ENCODE measurements at places on chromosomes 7 and 10.

GRCh38 chr7:21999896-22000295 lies 54.2 kb upstream of the CDCA7L start:
- no peak for DNase-seq

DNA sequence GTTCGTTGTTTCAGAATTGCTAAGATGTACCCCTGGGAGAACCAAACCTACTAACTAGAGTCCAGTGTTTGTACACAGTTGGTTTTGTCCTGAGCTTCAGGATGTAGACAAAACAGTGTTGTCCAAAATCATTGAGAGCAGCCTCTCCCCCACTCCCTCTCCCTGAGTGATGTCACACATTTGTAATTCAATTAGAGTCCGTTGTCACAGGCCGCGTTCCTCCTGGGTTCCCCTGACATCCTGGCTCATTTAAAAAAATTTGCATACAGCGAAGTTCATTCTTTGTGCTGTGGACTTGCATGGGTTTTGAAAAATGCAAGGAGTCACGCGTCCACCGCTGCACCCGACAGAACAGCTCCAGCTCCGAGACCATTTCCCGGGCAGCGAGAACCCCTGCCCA lies 10.3 kb downstream of the GRIFIN start:
- no peak for DNase-seq

GRCh38 chr10:76868098-76868977 lies 769.3 kb downstream of the KCNMA1 start:
- DNase-seq, result no peak

- DNase-seq, result no peak
These were observed 618.9 kb downstream of the CALN1 start for GRCh38 chr7:71793251-71793650.

- no peak for DNase-seq
These were observed 186.0 kb downstream of the PRKCQ start for GRCh38 chr10:6394084-6394483.

DNA sequence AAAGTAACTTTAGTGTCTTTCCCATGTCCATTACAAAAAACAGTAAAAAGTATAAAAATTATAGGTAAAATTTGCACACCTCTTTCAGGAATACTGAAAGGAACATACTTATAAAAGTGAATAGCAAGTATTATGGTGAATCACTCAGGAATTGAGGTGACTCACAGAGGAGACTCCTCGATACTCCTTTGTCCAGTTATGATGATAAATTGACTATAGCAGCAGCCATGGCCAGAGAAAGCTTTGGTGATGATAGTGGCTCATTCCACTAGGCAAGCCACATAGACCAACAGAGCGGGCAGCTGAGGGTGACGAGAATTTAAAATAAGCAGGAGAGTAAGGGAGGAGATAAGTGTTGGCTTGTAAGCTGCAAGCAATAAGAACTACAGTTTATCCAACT lies 1231.1 kb upstream of the CELF2 start:
- DNase-seq, result no peak

GRCh38 chr7:1290679-1291356 lies 58.1 kb downstream of the UNCX start:
- DNase-seq, result no peak

GRCh38 chr7:26447116-26447515 lies 155.5 kb downstream of the SNX10 start:
- no peak for DNase-seq

GRCh38 chr10:11517150-11517549 lies 94.3 kb downstream of the USP6NL start:
- DNase-seq, result no peak

GRCh38 chr7:92916770-92917224 lies 80.4 kb upstream of the CDK6 start:
- no peak for DNase-seq

DNA sequence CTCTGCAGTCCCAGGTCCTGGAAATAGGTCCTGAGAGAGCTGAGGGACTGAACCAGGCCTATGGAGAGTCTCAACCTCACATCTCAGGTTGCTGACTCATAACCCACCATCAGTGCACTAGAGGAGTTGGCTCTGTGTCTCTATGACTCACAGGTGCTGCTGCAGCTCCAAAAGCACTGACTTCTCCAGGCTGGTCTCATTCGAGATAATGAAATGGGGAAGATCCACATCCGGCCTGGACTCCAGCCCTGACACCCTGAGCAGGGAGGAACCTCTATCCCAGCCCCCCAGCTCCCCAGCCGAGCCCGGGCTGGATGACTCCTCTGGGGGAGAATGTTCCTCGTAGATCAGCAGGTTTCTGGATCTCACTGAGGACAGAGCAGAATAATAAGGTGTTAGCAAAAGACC lies 35.5 kb upstream of the DGKI start:
- DNase-seq, result no peak

DNA sequence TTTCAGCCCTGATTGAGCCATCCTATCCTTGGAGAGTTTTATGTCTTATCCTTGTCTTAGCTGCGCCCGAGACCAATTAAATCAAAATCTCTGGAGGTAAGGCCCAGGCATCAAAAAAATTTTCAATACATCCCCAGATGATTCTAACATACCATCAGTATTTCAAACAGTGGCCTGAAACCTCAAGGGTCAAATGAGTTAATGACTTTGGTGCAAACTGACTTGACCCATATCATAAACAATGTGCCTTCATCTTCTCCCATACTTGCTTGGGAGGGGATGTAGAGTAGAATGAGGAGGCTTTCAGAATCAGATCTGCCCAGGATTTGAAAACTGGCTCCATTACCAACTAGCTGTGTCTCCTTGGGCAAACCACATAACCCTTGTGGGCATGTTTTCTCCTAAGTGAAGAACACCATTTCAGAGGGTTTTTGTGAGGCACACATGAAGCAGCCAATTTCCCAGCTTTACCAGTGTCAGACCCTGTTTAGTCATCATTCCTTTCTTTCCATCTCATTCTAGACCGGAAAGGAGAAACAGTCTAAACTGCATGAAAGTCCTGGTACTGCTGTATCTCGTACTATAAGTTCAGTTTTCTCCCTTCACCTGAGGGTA lies 35.7 kb upstream of the ATXN7L1 start:
- no peak for DNase-seq

DNA sequence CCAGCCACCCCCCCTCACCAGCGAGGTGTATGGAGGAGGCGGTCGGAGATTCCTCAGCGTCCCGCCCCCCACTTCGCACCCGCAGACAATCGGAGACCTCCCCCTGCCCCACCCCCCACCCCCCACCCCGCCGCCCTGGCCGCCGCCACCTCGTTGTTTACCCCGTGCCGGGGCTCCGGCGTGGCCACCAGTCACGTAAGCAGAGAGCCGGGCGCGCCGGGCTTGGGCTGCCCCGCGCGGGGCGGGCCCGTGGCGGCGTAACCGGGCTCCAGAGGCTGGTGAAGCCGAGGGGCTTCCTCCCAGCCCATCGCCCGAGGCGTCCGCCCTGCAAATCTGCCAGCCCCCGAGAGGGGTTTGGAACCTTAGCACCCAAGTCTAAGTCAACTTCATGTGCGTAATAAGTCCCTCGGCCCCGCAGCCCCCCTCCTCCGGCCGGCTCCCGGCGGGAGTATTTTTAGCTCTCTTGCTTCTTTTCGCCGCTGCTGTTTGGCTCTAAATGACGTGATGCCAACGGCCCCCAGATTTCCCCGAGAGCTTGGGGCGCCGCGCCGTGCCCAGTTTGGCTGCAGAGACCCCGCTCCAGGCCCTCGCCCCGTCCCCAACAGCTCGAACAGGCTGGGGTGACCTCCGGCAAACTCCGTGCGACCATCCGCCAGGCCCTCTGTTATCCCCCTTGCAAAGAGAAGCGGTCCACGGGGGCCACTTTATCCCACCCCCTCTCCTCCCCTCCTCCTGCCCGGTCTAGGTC lies 2.7 kb downstream of the MXI1 start:
- peak; percentile 59 for DNase-seq

- no peak for DNase-seq
These were observed 50.1 kb upstream of the HDAC9 start for GRCh38 chr7:18445483-18445882.

GRCh38 chr10:48389272-48389671 lies 82.8 kb downstream of the MAPK8 start:
- DNase-seq, result no peak

GRCh38 chr10:73723516-73723915 lies 20.7 kb upstream of the SEC24C start:
- no peak for DNase-seq

DNA sequence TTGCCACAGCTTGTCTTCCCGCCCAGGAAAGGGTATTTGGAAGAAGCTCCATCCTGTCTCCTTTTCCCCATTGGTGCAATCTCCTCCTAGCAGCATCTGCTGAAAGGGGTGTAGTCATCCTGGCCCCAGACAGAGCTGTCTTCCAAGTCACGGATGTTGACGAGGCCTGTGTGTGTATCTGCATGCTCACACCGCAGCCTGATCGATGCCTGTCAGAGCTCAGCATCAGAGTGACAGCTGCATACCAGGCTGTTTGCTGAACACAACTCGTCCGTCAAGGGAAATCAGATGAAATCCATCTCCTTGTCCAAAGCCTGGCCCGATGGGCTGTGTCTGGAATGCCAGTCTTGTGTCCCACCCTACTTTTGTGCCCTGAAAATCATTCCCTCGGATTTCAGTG lies 21.2 kb upstream of the LRRC4 start:
- DNase-seq, result no peak

DNA sequence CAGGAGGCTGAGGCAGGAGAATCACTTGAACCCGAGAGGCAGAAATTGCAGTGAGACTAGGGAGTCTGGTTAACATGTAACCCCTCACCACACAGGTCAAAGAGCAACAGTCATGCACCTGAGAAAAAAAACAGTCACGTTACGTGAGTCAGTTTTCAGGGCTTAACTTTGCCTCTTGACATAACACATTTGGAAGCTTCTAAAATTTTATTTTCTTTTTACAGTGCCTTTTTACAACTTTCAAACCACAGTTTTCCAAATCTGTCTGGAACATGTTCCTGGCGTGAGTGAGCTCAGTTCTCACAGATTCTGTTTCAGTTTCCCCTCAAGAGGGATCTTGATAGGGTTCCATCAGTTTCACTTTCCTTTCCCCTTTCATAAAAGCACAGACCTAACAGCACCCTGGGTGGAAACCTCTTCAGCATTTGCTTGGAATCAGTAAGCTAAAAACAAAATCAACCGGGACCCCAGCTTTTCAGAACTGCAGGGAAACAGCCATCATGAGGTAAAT lies 4.4 kb downstream of the IFIT3 start:
- DNase-seq, result peak; percentile 77

GRCh38 chr10:132578287-132578951 lies 40.8 kb downstream of the INPP5A start:
- no peak for DNase-seq

- DNase-seq, result no peak
These were observed 218.8 kb downstream of the GPR158 start for GRCh38 chr10:25393621-25394020.

DNA sequence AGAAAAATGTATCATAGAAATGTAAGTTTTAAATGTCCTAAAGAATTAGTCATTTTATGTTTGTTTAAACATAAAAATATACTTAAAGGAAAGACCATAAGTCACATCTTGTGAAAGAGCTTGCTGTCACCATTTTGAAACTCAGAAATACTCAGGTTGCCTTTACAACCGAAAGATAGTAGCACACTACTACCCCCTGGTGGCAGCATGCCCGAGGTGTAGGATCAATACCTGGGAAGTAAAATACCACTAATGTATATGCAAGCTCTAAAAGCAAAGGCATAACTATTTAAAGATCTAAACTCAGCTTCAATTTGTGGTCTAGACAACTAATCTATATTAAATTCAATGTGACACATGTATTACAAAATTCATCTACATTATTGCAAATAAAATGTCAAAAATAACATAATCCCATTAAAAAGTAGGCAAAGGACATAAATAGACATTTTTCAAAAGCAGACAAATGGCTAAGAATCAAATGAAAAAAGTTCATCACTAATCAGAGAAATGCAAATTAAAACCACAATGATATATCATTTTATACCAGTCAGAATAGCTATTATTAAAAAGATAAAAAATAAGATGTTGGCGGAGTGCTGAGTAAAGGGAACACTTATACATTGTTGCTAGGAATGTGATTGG lies 47.7 kb upstream of the FGL2 start:
- DNase-seq, result peak; percentile 67

- DNase-seq, result no peak
These were observed 49.3 kb downstream of the DENND2A start for GRCh38 chr7:140591180-140591902.

DNA sequence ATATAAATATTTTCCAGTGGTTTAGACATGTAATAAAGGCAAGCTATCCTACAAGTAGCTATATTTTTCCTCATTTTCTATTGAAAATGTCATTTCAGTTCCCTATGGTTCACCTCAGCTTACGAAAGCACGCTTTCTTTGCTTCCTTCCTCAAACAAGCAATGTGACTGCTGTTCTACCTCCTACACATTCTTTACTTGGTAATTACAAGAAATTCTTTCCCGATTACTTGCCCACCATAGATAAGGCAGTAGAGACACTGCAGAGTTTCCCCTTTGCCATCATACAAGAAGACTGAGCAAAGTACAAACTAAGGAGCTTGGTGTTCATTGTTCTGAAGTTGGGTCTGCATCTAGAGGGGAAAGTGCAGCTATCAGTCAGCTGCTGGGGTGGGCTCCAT lies 249.4 kb downstream of the CRPPA start:
- no peak for DNase-seq

- no peak for DNase-seq
These were observed 2.3 kb downstream of the DPYSL4 start for GRCh38 chr10:132189016-132189415.

DNA sequence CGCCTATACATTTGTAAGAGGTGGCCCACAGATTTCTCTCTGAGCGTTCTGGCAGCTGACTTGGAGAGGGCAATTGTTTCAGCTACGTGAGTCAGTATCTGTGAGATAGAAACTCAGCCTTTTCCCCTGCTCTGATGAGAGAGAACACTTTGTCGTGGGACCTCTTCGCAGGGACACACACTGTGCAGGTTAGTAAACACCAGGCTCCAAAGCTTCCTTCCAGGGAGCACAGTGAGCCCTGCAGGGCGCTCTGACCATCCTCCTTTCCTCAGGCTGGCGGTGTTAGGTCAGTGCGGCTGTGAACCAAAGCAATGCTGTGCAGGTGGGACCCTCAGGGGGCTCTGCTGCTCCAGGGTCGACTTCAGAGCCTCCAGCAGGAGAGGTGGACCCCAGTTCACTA lies 152.2 kb upstream of the TCF7L2 start:
- no peak for DNase-seq

DNA sequence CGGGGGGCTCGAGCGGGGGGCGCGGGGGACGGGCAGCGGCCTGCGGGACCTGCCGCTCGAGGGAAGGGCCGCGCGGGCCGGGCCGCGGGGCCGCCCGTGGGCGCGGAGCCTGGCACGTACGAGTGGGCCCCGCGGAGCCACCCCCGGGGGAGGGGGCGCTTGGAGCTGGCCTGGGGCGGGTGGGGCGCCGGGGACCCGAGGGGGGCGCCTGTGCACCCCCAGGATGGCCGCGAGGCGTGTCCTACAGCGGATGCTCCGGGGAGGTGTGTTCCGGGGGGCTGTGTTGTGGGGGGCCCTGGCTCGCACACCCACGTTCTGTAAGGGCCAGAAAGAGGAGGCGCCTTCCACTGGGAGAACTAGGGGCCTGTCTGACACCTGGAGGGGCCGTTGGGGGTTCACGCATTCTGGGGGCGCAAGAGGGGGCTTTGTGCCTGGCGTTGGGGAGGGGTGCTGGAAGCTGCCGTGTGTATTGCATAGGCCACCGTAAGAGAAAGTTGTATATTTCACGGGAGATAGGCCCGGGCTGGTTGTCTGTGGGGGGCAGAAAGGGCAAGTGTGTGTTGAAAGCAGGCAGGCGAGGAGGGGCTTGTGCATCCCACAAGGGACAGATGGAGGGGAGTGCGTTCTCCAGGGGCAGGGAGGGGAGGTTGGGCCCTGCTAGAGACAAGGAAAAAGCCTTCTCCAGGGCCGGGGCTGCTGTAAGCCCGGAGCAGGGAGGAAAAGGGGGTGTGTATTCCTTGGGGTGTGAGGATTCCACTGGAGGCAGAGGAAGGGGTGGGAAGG lies 663 bp downstream of the VPS37D start:
- DNase-seq, result no peak

- DNase-seq, result no peak
These were observed 503.5 kb downstream of the KIF20B start for GRCh38 chr10:90204956-90205314.
